ENCODE measurements at places on chromosomes 7 and 10. TPM values are rescaled to one million over a fixed set of nuclear protein-coding genes. Genes with fewer than 3 reads are reported as not detected.

TAS2R4 gene
- total RNA-seq = 0.70 TPM

H2BK1 gene
- total RNA-seq = not detected

PAPOLB gene
- not detected for total RNA-seq

TAS2R41 gene
- total RNA-seq = not detected

PNLIPRP3 gene
- not detected for total RNA-seq

MAGI2 gene
- 5.1 TPM for total RNA-seq

HOXA7 gene
- total RNA-seq = not detected

GHRHR gene
- total RNA-seq = not detected

SCART1 gene
- 2.7 TPM for total RNA-seq

NKX2-3 gene
- not detected for total RNA-seq

CALHM3 gene
- not detected for total RNA-seq

GBX1 gene
- not detected for total RNA-seq
